NCI-H1048 (cell line): ENCODE measurements at places on chromosomes 16 and 17.

GRCh38 chr16:58157951-58158540 is 28.9 kb upstream of the CFAP20 start:
- DNase-seq = no peak

- DNase-seq = no peak
Measured at GRCh38 chr17:63275318-63275970, 170.7 kb downstream of the CYB561 start.

DNA sequence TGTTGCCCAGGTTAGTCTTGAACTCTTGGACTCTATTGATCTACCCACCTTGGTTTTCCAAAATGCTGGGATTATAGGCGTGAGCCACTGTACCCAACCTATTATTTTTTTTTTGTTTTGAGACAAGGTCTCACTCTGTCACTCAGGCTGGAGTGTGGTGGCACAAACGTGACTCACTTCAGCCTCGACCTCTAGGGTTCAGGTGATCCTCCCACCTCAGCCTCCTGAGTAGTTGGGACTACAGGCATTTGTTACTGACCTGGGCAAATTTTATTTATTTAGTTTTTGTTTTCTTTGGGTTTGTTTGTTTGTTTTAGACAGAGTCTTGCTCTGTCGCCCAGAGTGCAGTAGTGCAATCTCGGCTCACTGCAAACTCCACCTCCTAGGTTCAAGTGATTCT is 4.0 kb downstream of the SAT2 start:
- no peak for DNase-seq

- no peak for DNase-seq
Measured at GRCh38 chr17:8953156-8953885, 12.2 kb downstream of the PIK3R5 start.

DNA sequence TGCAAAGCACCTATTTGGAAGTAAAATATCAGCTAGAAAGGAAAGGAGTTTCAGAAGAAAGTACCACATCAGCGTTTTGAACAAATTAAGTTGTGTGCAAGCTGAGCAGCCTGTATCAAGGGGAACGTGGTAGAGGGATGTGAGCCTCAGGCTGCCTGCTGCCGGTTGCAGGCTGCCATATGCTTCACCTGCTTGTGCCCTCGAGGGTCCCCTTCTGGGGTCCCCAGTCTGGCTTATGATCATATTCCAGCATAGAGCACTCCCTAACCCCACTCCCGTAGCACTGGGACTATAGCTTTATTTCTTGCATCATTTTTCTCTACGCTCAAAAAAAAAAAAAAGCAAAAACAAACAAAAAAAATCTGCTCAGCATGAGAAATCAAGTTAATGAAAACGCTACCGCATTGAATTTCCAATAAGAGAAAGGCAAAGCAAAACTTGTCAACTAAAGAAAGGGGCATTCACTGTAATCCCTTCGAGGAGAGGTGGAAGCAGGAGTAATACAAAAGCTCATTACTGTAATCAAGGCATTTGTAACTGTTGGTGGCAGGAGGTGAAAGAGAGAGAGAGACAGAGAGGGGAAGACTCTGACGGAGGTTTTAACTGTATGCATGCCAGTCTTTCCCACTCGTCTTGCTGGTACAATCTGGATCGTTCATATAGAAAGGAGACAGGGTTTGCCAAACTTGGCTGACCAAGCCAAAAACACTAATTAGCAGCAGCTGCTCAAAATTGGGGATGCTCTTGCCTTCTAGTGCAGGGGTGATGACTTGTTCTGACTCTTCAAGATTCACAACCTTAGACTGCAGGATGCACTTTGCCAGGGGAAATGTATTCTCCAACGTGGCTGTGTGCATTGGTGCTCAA is 258.2 kb upstream of the HSBP1 start:
- no peak for DNase-seq

- DNase-seq = no peak
Measured at GRCh38 chr16:46842192-46842895, 11.4 kb upstream of the C16orf87 start.

GRCh38 chr16:84552135-84552534 is 47.7 kb upstream of the MEAK7 start:
- no peak for DNase-seq
